ENCODE measurements at places on chromosomes 6 and 20.

DNA sequence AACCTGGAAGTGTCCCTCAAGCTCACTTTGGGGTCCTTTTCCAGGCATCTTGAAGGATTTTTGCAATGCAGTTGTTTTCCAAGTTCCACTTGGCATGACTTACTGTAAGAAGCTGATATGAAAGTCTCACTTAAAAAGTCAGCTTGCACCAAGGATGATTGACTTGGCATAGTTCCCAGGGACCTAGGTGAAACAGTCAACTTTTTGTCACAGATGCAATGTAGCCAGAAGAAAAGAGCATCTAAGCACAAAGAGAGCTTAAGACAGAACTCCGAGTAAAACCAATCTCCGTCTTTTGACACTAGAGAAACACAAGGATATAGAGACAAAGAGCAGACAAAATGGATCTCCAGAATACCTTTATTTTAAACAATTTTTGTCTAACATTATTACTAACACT is 2.6 kb upstream of the ZSCAN12 start:
- no peak for DNase-seq

GRCh38 chr20:34980543-34981233 is 25.0 kb downstream of the MYH7B start:
- DNase-seq: no peak

DNA sequence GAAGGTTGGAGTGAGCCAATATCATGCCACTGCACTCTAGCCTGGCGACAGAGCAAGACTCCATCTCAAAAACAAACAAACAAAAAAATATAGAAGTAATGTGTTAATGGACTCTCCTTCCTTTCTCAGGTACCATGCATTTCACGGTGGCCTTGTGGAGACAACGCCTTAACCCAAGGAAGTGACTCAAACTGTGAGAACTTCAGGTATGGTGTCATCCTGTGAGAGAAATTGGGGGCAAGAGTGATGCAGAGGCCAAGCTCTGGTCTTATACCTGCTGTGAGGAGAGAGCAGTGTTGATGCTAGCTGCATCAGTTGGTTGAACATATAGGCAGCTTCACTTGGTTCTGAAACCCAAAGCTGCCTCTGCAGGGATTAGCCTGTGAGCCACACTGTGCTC is 6.2 kb downstream of the ITCH start:
- DNase-seq: no peak

GRCh38 chr6:166826264-166826663 is 130.1 kb downstream of the RNASET2 start:
- no peak for DNase-seq

GRCh38 chr6:146041282-146041681 is 12.4 kb downstream of the GRM1 start:
- peak; percentile 12 for DNase-seq

- no peak for DNase-seq
Observed at GRCh38 chr6:36837686-36838085, 1.6 kb downstream of the CPNE5 start.

GRCh38 chr6:30363459-30363858 is 18.5 kb downstream of the RPP21 start:
- DNase-seq: no peak

DNA sequence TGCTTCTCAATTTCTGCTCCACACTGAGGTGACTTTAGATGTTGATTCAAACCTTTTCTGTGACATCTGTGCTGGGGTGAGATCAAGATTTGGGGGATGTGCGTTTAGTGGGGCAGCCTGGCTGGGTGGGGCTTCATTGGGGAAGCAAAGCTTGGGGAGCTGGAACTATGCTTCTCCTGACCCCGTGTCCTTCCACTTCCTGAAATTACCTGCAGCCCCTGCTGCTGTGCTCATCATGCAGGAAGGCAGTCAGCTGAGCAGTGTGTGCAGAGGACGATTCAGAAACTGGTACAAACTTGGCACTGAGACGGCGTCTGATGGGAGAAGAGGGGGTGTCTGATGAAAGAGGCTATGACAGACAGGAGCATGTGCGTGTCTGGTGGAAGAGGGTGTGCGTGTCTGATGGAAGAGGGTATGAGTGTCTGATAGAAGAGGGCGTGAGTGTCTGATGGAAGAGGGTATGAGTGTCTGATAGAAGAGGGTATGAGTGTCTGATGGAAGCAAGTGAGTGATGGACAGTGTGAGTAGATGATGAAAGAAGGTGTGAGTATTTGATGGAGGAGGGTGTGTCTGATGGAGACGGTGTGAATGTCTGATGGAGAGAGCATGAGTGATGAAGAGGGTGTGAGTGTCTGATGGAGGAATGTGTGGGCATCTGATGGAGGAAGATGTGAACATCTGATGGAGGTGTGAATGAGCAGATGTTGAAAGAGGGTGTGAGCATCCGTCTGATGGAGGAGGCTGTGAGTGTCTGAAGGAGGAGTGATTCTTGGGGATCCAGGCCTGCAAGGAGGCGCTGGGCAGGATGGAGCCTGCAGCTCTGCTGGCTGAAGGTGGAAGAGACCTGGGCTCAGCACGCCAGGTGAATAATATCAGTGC is 103.4 kb downstream of the SYCP2 start:
- no peak for DNase-seq

- peak; percentile 65 for DNase-seq
Observed at GRCh38 chr6:7624796-7625710, 35.1 kb downstream of the SNRNP48 start.

- DNase-seq: peak; percentile 4
Observed at GRCh38 chr20:3041854-3042409, 1.5 kb upstream of the GNRH2 start.
